ENCODE measurements at places on chromosomes 2 and 18.
A peak's percentile ranks its signal among the peaks of the same experiment; 100 is the strongest.

GRCh38 chr2:17736989-17737388, 16.6 kb downstream of the SMC6 start:
- no peak for DNase-seq

DNA sequence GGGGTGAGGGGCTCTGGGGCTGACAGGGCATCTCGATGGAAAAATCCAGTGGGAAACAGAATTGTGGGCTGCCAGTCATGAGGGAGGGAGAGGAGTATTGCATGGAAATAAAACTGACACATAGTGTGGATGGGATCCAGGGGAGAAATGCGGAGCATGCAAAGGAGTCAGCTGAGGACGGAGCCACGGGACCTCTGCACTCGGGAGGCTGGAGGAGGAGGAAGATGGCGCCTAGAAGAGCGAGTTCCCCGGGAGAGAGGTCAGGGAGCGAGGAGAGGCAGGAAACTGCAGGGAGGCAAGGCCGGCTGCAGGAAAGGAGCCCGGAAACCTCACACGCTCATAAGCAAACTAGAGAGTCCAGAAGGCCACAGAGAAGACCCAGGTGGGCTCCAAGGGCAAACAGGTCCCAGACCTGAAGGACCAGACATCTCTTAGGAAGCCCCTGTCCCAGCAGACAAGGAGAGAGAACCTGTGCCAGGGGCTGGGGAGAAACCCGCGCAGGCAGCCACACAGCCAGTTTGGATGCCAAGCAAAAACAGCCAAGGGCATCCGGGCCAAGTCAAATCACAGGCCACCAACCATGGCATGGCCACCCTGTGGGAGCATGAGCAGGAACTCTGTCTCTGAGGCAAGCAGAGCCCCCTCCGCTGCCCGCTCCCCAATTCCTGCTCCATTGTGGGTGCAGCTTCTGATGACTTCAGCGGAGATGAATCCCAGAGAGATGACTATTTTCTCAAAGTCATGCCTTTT, 218.8 kb upstream of the ID2 start:
- no peak for DNase-seq

- DNase-seq: no peak
These were observed 413.6 kb upstream of the MEIS1 start for GRCh38 chr2:66021296-66021695.

DNA sequence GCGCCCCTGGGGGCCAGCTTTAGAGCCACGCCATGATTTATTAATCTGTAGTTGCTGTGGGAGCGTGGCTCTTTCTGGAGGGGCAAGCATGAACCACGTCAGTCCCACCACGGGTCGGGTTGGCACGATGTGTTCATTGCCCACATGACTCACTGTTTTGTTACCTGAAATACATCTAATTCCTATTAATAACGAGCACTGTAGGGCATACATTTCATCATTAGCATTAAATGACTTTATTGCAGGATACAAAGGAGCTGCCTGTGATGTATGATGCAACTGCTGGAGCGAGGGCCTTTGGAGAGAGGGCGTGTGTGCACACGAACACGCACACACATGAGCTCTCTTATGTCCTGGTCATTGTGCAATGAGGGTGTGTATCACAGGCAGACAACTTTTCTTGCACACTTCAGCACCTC, 127.0 kb downstream of the INHBB start:
- DNase-seq: no peak

- DNase-seq: peak; percentile 41
These were observed 3.8 kb downstream of the TGIF1 start for GRCh38 chr18:3453540-3454364.

DNA sequence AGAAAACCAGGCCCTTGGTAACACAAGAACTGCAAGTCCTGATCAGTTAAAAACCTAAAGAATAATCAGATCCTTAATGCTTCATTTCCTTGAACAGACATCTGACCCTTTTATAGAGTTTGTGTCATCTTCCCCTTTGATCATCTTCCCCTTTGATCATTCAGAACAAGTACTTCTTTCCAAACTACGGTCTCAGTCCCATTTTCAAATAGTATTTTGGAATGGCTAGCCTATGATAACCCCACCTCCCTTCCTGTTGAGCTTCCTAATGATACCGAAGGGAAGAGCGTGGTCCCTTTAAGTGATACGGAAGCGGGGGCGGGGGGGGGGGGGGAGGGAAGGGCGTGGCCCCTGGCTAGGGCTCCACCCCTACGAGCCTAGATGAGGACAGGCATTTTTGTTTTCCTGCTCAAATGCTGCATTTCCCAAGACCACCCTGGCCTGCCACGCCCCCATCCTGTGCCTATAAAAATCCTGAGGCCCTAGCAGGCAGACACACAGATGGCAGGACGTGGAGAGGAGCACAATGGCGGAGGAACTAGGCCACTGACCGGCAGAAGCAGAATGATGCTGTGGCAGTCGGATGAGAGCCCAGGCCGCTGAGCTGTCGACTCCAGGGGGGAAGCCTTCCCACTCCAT, 24.1 kb upstream of the CHRNA1 start:
- DNase-seq: no peak

DNA sequence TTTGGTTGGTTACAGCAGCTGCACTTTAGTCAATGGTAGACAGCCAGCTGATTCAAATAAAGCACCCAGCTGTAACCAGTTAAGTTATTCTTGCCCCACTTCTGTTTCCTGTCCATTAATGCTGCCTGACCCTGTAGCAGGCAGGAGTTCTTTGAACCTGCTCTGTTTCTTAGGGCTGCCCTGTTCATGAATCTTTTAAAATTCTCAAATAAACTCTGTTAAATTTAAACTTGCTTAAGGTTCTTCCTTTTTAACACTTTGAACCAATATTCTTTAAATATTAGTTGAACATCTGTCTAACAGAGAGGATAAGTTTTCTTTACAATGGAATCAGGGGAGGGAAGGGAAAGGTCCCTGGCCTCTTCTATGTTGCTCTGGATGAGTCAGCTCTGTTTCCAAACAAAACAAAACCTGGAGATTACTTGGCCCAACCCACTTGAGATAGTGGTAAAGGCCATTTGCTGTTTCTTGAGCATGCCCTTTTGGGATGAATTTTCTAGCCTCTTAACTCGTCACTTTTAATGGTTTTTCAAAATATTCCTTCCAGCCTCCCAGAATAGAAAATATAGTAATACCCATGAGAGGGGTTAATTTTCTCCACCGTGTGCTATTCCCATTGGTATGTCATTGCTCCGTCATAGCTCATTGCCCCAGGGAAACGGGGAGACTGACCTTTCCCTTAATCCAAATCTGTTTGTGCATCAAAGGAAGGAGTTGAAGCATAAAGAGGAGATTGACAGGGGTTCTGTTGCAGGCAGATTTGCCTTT, 112.1 kb upstream of the FHL2 start:
- no peak for DNase-seq

DNA sequence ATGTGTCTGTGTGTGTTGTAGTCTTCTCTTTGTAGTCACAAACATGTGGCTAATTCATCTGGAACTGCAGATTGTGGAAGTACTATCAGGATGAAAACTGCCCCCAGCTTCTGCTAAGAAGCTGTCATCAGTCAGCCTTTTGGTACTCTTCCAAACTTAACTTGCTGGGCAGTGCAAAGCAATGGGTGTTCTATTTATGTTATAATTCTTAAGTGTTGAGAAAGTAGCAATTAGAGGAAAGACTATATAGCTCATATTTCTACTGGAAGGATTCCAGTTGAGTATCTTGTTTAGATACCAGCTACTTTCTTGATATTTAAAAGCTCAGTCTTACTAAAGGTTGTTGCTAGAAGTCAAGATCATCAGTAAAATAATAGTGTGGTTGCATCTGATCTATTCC, 52.1 kb downstream of the SLC38A11 start:
- no peak for DNase-seq

- DNase-seq: no peak
These were observed 300.0 kb downstream of the PDE11A start for GRCh38 chr2:177772529-177772928.

GRCh38 chr2:18645315-18645714, 55.9 kb upstream of the NT5C1B start:
- DNase-seq: no peak
